ENCODE measurements at places on chromosomes 2 and 18. TPM values are rescaled to one million over a fixed set of nuclear protein-coding genes. Genes with fewer than 3 reads are reported as not detected.

SPHKAP gene
- not detected for total RNA-seq

KCNJ13 gene
- not detected for total RNA-seq

PIEZO2 gene
- 0.61 TPM for total RNA-seq

POTEI gene
- total RNA-seq, result not detected

IL36RN gene
- 0.05 TPM for total RNA-seq

CCDC68 gene
- 2.7 TPM for total RNA-seq

UGT1A1 gene
- 0.88 TPM for total RNA-seq

CMPK2 gene
- 1.3 TPM for total RNA-seq

All from A549 treated with GW870086 at 1 μM for 4 hours (cell line).